ENCODE measurements at places on chromosomes 16 and 17.

DNA sequence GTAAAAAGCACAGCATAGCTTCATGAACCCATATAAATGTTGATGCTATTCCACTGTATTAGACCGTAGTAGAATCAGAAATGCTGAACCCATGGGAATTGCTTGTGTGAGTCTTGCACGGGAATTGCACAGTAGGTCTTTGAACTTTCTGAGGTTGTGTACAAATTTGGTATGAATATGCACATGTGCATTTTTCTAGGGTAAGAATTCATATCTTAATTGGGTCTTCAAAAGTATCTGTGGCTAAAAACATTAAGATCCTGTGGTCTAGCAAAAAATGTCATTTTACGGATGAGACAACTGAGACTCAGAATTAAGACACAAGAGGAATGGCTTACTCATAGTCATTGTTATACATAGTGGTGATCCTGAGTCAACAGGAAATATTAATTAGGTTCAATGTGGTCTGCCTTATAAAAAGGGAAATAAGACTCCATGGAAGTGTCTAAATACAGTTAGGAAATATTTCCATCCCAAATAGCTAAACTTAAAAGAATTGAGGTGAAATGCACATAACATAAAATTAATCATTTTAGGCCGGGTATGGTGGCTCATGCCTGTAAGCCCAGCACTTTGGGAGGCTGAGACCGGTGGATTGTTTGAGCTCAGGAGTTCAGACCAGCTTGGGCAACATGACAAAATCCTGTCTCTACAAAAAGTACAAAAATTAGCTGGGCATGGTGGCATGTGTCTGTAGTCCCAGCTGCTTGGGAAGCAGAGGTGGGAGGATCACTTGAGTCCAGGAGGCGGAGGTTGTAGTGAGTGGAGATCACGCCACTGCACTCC is 22.8 kb downstream of the TAOK1 start:
- no peak for DNase-seq

- no peak for DNase-seq
Observed at GRCh38 chr16:81804134-81804610, 25.1 kb downstream of the PLCG2 start.

- DNase-seq = no peak
Observed at GRCh38 chr16:30494709-30495108, 22.2 kb downstream of the ITGAL start.

DNA sequence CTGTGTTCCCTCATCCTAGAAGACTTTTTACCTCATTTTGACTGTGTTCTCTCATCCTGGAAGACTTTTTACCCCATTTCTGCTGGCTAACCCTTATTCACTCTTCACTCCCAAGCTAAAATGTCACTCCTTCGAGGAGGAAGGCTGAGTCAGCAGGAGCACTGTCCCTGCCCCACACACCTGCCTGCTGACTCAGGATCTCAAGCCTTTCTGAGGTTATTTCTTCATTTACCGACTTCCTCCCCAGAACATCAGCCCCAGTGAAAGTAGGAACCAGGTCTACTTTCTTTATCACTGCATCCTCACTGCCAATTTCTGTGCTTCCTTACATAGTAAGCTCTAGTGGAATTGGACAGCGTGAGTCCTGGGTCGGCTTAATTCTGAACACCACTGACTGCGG is 220.6 kb downstream of the HS3ST4 start:
- DNase-seq = no peak

GRCh38 chr16:69706256-69706974 is 19.9 kb downstream of the NQO1 start:
- no peak for DNase-seq

DNA sequence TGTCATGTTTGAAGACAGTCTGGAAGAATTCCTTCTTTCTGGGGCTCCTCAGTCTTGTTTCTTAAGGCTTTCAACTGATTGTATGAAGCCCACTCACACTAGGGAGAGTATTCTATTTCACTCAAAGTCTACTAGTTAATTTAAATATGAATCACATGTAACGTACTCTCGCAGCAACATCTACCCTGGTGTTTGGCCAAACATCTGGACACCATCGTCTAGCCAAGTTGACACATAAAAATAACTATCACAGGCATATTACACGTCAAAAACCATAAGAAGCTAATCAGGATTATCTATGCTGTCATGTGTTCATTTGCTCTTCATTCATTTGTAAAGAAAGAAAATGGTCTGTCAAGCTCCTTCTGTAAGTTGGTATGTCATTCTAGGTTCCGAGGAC is 787.4 kb downstream of the KCNJ2 start:
- DNase-seq = no peak

DNA sequence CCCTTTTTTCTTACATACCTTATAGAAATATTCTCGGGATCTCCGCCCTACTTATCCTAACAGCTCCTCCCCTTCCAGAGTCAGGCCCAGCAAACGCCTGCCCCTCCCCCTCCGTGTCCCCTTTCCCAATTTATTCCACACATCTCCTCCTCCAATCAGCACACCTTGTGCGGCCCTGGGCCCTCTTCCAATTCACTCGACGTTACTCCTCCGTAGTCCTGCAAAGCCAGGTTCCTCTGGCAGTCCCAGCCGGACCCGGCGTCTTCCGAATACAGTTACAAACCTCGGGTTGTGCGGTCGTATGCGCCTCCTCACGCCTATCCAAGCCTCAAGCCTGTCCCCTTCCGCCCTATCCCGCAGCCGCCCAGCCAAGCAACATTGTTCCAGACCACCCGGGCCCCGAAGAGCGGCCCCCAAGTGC is 677 bp downstream of the CBX1 start:
- no peak for DNase-seq

DNA sequence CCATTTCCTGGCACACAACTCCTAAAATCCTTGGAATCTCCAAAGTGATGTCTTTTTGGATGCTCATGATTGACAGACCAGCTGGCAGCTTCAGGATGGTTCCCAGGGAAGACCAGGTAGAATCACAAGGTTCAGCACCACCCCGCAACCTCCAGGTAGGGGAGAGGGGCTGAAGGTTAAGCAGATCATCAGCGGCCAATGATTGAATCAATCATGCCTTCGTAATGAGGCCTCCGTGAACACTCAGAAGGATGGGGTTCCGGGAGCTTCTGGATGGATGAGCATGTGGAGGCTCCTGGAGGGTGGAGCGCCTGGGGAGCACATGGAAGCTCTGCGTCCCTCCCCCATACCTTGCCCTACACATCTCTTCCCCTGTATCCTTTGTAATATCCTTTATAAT is 185.9 kb downstream of the SEC14L1 start:
- no peak for DNase-seq

- peak; percentile 78 for DNase-seq
Observed at GRCh38 chr16:66474750-66475199, 47.7 kb downstream of the BEAN1 start.

DNA sequence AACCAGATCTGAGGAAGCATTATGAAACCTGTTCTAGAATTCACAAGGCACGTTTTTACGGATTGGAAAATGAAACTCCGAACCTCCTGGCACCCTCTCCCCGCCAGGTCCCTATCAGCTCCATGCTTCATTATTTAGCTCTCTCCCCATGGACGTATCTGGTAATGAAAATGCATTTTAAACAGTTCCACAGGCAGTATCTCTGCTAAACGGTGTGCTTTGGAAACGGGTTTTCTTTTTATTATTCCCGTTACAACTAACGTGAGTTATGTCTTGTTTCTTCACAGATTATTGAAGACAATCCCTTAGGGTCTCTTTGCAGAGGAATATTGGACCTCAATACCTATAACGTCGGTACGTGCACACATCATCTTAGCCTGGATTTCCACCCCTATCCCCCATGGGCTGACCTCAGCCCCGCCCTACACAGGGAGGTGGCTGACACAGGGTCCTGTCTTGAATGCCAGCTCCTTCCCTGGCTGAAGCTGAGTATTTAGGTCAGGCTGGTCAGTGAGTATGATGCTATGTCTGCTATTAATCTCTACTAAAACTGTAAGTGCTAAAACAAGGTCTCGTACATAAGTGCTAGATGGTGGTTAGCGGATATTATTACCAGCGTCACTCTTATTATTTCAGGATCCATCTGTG is 82.9 kb downstream of the SDR42E1 start:
- no peak for DNase-seq

DNA sequence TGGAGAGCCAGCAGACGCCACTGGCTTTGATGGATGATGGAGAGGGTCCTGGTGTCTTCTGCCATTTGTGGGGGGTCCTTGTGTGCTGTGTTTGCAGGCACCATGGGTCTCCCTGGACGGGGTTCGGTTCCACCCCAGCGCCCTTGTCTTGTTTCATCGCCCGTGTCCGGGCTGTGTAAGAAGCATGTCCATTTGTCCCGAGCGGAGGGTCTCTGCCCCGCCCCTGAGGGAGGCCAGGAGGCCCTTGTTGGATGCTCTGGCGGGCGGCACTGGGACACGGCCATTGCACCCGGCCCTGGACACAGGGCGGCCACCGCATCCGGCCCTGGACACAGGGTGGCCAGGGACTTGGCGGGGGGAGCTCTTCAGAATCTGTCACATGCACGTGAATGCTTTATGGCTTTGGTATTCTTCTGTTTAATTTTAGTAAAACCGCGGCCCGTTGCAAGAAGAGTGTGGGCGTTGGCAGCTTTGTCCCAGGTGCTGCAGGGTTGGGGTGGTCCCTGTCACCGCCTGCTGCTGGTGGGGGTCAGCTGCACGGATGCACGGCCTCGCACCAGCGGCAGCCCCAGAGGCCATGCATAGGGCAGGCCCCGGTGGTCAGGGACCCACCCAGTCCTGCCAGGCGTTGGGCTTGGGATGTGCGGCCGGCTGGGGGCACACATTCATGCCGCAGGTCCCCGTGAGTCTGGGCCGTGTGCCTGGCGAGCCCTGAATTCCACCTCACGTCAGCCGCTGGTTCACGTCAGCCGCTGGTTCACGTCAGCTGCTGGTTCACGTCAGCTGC is 21.0 kb upstream of the ZNF750 start:
- no peak for DNase-seq

GRCh38 chr17:16927641-16928321 is 44.1 kb downstream of the TNFRSF13B start:
- no peak for DNase-seq

DNA sequence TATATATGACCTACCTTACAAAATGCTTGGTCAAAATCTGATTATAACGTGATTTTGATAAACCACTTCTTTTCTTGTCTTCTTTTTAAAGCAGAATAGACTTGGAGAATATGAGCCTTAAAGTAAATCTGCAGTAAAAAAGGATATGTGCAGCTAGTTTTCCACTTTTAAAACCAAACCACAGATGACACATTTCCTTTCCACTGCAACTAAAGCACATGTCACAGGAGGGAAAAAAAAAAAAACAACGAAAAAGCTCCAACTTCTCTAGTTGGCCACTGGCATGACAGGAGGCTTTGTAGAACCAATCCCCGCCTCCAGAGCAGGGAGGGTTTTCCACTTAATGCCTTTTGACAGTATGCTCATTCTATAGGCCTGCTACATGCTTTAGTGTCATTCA is at the start of gene EVI2A:
TSS of gene EVI2A (minus strand) at position 142 of the 400 bp plus-strand sequence. CDS start 2,609 bp downstream, outside the sequence.
- DNase-seq = peak; percentile 83

Measured in CD4-positive, alpha-beta T cell treated with Interleukin-15 for 4 hours (primary cell).